Activated naive CD4-positive, alpha-beta T cell treated with anti-CD3 and anti-CD28 coated beads, Interleukin-2, amount 50 U/mL, for 72 hours (primary cell): ENCODE measurements at places on chromosomes 13 and 19. TPM values are rescaled to one million over a fixed set of nuclear protein-coding genes. Genes with fewer than 3 reads are reported as not detected.

Gene LYL1
- 3.2 TPM for total RNA-seq

Gene SIGLEC7
- total RNA-seq, result 0.34 TPM

Gene RTBDN
- total RNA-seq, result not detected

GRCh38 chr13:34416971-34417380 is 525.1 kb upstream of the NBEA start:
- no peak for DNase-seq

GRCh38 chr13:106241974-106242953 is 293.2 kb downstream of the EFNB2 start:
- no peak for DNase-seq

- no peak for DNase-seq
Measured at GRCh38 chr19:39524495-39524894, 8.2 kb downstream of the EID2B start.

GRCh38 chr19:49368711-49369358 is 5.2 kb downstream of the DKKL1 start:
- DNase-seq, result no peak

DNA sequence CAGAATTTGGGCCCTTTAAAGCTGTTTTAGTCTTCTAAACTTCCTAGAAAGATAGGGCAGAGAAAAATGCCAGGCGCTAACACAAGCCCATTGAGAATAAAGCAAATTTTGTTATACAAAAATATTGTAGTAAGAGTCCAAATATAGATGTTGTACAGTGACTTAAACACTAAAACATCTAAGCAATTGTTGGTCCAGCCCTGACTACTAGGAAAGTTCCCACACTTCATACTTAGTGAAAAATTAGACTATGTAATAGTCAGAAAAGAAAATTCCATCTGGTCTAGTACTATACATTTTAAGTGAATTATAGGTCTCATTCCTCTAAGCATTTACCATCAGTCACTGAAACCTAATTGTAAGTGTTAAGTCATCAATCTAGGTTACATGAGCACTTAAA is 1518.3 kb upstream of the SLC10A2 start:
- no peak for DNase-seq

DNA sequence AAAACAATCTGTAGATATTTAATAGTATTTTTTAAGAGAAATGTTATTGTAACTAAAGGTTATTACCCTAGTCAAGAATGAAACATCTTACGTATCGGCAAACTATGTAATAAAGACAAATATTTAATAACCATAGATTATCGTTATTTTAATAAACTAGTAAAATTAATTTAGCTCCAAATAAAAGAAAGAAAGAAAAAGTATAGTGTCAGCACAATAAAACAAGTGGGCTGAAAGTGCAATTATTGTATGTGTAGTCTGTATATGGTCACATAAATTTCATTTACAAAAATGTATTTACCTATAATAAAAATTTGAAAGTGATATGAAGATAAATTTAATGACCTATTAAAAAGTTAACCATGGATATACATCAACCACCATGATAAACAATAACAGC is 1258.4 kb upstream of the MIR17HG start:
- DNase-seq, result no peak
